Posterior vena cava (tissue), 2 donors: ENCODE measurements at places on chromosomes 7 and 10. TPM values are rescaled to one million over a fixed set of nuclear protein-coding genes. Genes with fewer than 3 reads are reported as not detected.

Gene EPHB6
- total RNA-seq: 33.5 TPM

Gene MMD2
- total RNA-seq: not detected

Gene C10orf67
- not detected for total RNA-seq

Gene GTPBP4
- total RNA-seq: 35.3 TPM

Gene ERVW-1
- total RNA-seq: not detected
